BJ (cell line): ENCODE measurements at places on chromosomes 4 and X. TPM values are rescaled to one million over a fixed set of nuclear protein-coding genes. Genes with fewer than 3 reads are reported as not detected.
A peak's percentile ranks its signal among the peaks of the same experiment; 100 is the strongest.

- DNase-seq = no peak
These were observed 58.5 kb downstream of the ATXN3L start for GRCh38 chrX:13261348-13261747.

DNA sequence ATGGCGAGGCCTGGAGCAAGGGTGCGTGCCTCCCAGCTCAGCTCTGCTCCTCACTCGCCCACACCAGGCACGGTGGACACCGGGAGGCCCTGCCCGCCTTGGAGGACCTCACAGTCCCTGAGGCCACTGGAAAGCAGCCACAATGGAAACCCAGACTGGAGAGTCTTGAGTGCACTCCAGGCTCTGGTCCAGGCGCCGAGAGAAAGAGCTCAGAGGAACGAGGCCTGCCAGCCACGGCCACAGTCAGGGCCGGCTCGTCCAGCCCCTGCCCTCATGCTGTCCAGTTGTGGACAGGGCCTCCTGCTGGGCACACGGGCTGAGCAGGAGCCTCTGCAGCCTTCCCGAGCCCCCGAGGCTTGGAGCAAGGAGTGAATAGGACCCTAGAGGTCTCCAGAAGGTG lies 53.3 kb upstream of the GRPEL1 start:
- no peak for DNase-seq

- DNase-seq = no peak
These were observed 114.6 kb downstream of the TBCK start for GRCh38 chr4:106201373-106201772.

- no peak for DNase-seq
These were observed 551.8 kb upstream of the GRID2 start for GRCh38 chr4:91751961-91752360.

DNA sequence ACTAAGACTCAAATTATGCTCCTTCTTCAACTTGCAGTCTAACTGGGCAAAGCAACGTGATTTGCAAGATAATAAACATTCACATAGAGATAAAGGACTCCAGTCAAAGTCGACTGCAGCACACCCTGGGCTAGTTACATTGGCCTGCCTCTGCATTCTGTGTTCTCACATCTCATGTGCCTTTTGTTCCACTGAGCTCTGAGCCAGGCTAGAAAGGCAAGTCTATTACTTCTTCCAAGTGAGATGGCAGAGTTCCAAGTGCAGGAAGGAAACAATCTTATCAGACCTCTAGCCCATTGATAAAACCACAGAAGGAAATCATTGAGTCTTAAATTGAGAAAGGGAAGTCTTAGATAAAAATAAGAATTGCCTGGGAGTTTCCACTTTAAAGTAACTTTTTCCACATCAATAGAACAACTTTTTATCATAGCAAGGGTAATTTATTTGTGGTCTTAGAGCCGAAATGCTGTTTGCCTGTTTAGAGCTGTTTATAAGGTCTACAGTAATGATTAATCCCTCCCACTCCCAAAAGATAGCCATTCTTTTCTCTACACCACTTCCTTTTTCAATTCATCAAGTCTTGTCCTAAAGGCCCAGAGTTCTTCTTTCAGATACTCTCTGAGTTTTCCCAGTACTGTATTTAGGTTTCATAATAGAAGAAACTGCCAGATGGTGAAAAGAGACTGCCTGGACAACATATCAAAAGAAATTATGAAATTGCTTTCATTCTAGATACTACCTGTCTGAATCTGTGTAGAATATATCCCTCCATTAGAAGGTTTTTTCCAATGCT lies 200.2 kb downstream of the GUCY2F start:
- DNase-seq = no peak

GRCh38 chr4:189279188-189279587 lies 661.5 kb upstream of the FRG1 start:
- DNase-seq = no peak

DNA sequence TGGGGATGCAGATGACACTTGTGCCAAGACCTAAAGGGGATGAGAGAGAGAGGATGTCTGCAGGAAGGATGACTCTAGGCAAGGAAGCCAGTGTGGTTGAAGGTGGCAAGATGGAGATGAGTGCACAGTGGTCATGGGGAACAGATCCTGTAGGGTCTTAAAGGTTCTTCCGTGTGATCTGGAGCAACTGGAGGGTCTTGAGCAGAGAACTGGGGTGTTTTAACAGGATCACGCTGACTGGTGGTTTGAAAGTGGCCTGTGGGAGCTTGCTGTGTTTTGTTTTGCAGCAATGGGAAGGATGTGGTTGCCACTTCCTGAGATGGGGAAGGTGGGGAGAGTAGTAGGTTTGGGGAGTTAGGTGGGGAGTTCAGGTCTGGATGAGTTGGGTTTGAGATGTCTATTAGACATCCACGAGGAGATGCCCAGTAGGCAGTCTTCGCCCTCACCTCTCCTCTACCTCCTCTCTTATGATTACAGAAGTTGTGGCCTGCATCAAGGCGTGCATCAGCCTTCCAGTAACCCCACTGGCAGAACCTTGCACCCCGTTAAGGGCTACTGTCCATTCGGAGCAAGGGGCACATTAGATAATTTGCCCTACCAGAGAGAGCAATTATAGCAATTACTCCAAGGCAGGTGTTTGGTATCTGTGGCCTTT lies 1.4 kb upstream of the STBD1 start:
- DNase-seq = no peak

DNA sequence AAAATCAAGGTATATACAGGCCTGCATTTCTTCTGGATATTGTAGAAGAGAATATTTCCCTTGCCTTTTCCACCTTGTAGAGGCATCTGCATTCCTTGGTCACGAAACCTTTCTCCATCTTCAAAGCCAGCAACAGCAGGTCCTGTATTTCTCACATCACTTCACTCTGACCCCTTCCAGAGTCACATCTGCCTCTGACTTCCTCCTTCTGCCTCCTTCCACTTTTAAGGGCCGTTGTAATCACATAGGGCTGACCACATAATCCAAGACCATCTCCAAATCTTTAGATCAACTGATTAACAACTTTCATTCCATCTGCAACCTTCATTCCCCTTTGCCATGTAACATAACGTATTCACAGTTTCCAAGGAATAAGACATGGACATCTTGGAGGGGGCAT lies 38.3 kb upstream of the NDP start:
- DNase-seq = no peak

- DNase-seq = peak; percentile 59
These were observed 23.3 kb downstream of the ZNF280C start for GRCh38 chrX:130245441-130245840.

GRCh38 chr4:153645183-153645582 lies 38.9 kb upstream of the TLR2 start:
- DNase-seq = no peak

The SERTM2 gene
- not detected in 2 replicates for polyA plus RNA-seq

The ARHGAP6 gene
- 1.0 and 1.3 TPM in 2 replicates for polyA plus RNA-seq

The CLNK gene
- polyA plus RNA-seq = not detected in 2 replicates

The PPEF2 gene
- polyA plus RNA-seq = not detected in 2 replicates
